H1 (cell line): ENCODE measurements at places on chromosomes 2 and 18. TPM values are rescaled to one million over a fixed set of nuclear protein-coding genes. Genes with fewer than 3 reads are reported as not detected.

The LAMA3 gene
- 3.3 and 5.0 TPM in 2 replicates for total RNA-seq

The TMEFF2 gene
- total RNA-seq: 1.5 and 3.7 TPM in 2 replicates

DNA sequence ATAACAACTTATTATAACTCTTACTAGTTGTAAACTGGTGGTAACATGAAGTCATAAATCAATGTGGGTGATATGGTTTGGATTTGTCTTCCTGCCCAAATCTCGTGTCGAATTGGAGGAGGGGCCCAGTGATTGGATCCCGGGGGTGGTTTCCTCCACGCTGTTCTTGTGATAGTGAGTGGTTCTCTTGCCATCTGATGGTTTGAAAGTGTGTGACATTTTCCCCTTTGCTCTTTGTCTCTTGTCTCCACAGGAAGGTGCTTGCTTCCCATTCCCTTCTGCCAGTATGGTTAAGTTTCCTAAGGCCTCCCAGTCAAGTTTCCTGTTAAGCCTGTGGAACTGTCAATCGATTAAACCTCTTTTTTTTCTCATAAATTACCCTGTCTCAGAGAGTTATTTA lies 321.6 kb downstream of the DSEL start:
- no peaks in the 10 kb centered on the region for H3K36me3 ChIP-seq
- no peaks in the 10 kb centered on the region for H3K27me3 ChIP-seq
- no peak overlapping the region for H3K4me3 ChIP-seq

GRCh38 chr2:81650048-81650971 lies 1345.8 kb upstream of the LRRTM1 start:
- no peak overlapping the region for H3K27ac ChIP-seq
- DNase-seq: no peak
- H3K27me3 ChIP-seq: no peaks in the 10 kb centered on the region
- no peaks in the 10 kb centered on the region for H3K36me3 ChIP-seq
- H3K4me3 ChIP-seq: no peak overlapping the region

- no peaks in the 10 kb centered on the region for H3K27me3 ChIP-seq
- H3K4me1 ChIP-seq: peaks cover 2% of the 10 kb centered on the region
- no peak overlapping the region for H3K4me3 ChIP-seq
- DNase-seq: no peak
- H3K27ac ChIP-seq: no peak overlapping the region
Measured at GRCh38 chr2:156704132-156704531, 268.0 kb downstream of the GPD2 start.

GRCh38 chr2:216394881-216395280 lies 17.4 kb upstream of the SMARCAL1 start:
- H3K36me3 ChIP-seq: no peaks in the 10 kb centered on the region
- no peak overlapping the region for H3K4me3 ChIP-seq
- no peak for DNase-seq
- no peaks in the 10 kb centered on the region for H3K4me1 ChIP-seq
- no peak overlapping the region for H3K27ac ChIP-seq

The MYO7B gene
- total RNA-seq: not detected in 2 replicates

DNA sequence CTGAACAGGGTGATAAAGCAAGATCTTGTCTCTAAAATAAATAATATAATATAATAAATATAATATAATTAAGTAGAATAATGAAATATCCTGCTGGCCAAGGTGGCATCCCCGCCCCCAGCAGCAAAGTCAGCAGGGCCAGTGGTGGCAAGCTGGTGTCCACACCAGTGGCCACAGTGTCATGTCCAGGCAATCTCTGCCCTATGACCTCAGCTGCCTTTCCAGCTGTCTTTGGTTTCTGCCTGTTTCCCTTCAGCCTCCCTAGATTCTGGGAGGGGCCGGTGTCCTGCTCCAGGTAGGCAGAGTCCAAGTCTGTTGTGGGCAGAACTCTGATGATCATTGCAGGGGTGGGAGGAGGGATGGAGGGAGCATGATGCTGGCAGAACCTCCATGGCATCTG lies 16.2 kb upstream of the STEAP3 start:
- no peak overlapping the region for H3K4me3 ChIP-seq
- peaks cover 4% of the 10 kb centered on the region for H3K4me1 ChIP-seq
- no peaks in the 10 kb centered on the region for H3K36me3 ChIP-seq
- no peak overlapping the region for H3K27ac ChIP-seq
- no peak for DNase-seq

DNA sequence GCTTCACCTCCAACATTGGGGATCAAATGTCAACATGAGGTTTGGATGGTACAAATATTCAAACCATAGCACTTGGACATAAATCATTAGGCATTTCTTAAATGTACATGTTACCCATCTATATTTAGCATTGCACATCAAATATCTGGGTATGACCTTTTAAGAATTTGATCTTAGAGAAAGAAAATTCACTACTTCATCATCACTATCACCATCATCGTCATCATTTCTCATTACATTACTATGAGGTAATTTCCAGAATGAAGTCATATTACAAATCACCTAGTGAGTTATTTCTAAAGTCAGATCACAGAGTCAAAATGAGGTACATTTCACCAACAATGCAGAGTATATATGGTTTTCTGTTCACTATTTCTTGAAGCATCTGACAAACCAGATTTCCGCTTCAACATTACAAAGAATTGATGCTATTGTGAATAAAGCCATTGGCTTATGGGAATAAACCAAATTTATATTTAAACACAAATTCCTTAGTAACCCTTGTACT lies 356.4 kb upstream of the GYPC start:
- no peaks in the 10 kb centered on the region for H3K4me1 ChIP-seq
- H3K27ac ChIP-seq: no peak overlapping the region
- no peak overlapping the region for H3K4me3 ChIP-seq

- no peaks in the 10 kb centered on the region for H3K4me1 ChIP-seq
- H3K27ac ChIP-seq: no peak overlapping the region
- no peaks in the 10 kb centered on the region for H3K27me3 ChIP-seq
- no peaks in the 10 kb centered on the region for H3K36me3 ChIP-seq
Measured at GRCh38 chr2:239590276-239590675, 189.5 kb upstream of the HDAC4 start.

DNA sequence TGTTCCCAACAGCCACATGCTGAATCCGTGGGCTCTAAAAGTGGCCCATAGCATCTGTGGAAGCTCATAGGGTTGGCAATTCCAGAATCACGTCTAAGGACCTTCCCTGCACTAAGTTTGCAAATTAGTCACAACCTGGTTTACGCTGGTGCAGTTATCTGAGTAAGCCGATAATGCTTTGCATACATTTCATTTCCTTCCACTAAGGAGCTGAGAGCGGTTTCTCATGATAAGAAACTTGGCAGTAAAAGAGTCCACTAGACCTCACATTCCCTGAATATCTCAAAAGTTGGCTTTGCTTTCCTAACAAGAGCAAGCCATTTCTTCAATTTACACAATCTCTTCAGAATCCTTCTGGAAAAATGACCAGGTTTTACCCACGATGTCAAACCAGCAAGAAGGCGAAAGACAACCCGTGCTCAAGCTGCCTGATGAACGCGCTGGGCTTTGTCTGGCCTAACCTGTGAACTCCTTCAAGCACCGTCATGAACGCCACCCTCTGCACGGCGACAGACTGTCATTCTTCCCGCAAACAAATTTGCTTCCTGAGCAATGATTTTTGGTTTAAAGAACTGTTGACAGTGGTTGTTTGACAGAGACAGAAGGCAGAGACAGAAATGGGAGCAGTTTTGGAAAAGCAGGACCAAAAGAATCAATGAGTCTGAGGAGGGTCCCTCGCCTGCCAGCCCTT lies 73.0 kb upstream of the COPS8 start:
- DNase-seq: no peak
- no peak overlapping the region for H3K27ac ChIP-seq
- H3K4me3 ChIP-seq: no peak overlapping the region
- no peaks in the 10 kb centered on the region for H3K4me1 ChIP-seq

DNA sequence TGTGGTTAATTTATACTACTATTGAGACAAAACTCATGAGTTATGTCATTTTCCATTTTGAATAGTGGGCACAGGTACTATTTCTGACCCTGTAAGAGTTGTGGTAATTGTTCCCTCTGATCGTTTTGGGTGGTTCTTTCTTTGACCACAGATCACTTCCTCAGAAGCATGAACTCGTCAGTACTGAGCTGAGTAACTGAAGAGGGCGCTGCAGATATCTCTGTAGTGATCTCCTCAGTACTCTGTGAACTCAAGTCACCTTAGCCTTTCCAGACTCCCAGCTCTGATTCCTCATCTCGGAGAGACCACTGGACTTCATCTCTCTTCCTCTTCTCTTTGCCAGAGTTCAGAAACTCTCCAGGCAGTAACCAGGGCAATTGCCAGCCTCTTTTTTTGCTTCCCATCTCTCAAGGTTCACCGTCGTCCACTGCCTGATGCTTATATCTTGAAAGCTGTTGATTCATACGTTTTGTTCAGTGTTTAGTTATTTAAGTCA lies 9.4 kb upstream of the IL1RL1 start:
- no peaks in the 10 kb centered on the region for H3K27me3 ChIP-seq
- DNase-seq: peak; percentile 7
- no peak overlapping the region for H3K4me3 ChIP-seq
- no peak overlapping the region for H3K27ac ChIP-seq

The TNFRSF11A gene
- 10.6 and 11.1 TPM in 2 replicates for total RNA-seq

The EMILIN1 gene
- total RNA-seq: 2.9 and 3.0 TPM in 2 replicates

GRCh38 chr2:188922191-188922590 lies 52.0 kb upstream of the COL3A1 start:
- no peaks in the 10 kb centered on the region for H3K36me3 ChIP-seq
- no peaks in the 10 kb centered on the region for H3K4me1 ChIP-seq
- DNase-seq: no peak
- no peaks in the 10 kb centered on the region for H3K27me3 ChIP-seq

The ACMSD gene
- not detected in 2 replicates for total RNA-seq

GRCh38 chr2:1572638-1573037 lies 159.4 kb downstream of the TPO start:
- no peaks in the 10 kb centered on the region for H3K36me3 ChIP-seq
- H3K4me1 ChIP-seq: no peaks in the 10 kb centered on the region
- no peak for DNase-seq
- H3K4me3 ChIP-seq: no peak overlapping the region
- no peaks in the 10 kb centered on the region for H3K27me3 ChIP-seq
- no peak overlapping the region for H3K27ac ChIP-seq

The PARD6G gene
- 17.9 and 18.8 TPM in 2 replicates for total RNA-seq

DNA sequence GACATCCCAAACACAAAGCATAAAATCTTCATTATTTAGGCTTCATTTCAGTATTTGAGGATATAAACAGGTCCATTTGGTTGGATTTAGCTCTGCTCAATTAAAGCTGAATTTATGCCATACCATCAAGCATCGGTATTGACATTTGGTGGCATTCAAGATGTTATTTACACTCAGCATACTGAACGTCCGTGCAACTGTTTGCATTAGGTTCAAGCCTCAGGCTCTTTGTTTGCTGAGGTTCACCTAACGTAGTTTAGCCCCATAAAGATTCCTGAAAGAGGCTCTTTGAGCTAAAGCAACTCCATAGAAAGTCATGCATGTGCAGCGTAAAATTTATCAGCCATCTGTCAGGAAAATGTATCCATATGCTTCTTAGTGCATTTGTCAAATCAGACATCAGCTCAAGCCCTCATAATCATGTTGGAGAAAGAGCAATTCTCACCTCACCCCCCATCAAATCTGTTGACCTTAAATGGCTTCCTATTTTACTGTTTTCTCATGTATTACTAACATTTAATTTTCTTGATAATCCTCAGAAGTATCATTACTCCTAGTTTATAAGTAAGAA lies 366.9 kb downstream of the EPHA4 start:
- H3K36me3 ChIP-seq: no peaks in the 10 kb centered on the region
- no peaks in the 10 kb centered on the region for H3K4me1 ChIP-seq
- H3K4me3 ChIP-seq: no peak overlapping the region
- no peak overlapping the region for H3K27ac ChIP-seq

- H3K27me3 ChIP-seq: no peaks in the 10 kb centered on the region
- no peak overlapping the region for H3K4me3 ChIP-seq
- peaks cover 11% of the 10 kb centered on the region for H3K4me1 ChIP-seq
- H3K27ac ChIP-seq: no peak overlapping the region
- H3K36me3 ChIP-seq: no peaks in the 10 kb centered on the region
- no peak for DNase-seq
Measured at GRCh38 chr2:110865188-110865587, 132.8 kb downstream of the ACOXL start.

- no peaks in the 10 kb centered on the region for H3K36me3 ChIP-seq
- H3K4me3 ChIP-seq: no peak overlapping the region
- no peaks in the 10 kb centered on the region for H3K27me3 ChIP-seq
- H3K27ac ChIP-seq: no peak overlapping the region
- no peak for DNase-seq
- H3K4me1 ChIP-seq: peaks cover 3% of the 10 kb centered on the region; the same call in 1 of the 2 replicates
Measured at GRCh38 chr18:31205273-31205672, 42.6 kb upstream of the DSC1 start.

DNA sequence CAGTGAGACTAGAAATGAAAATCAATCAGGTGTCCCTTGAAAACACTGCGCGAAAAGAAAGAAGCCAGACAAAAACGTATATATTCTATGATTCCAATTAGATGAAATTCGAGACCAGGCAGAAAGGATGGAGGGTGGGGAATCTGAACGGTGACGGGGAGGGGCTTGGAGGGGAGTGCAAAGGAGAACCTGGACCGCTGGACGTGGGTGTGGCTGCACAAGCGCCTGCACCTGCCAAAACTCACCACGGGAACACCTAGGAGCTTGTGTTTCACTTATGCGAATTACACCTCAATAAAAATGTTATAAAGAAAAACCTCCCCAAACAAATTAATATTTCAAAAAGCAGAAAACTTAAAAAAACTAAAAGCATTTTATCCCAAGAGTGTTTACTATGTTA lies 21.9 kb downstream of the THAP4 start:
- H3K27me3 ChIP-seq: no peaks in the 10 kb centered on the region
- no peak overlapping the region for H3K4me3 ChIP-seq
- H3K4me1 ChIP-seq: peaks cover 6% of the 10 kb centered on the region

The C1QL2 gene
- 0.88 and 1.1 TPM in 2 replicates for total RNA-seq

GRCh38 chr2:95799892-95800291 lies 191.7 kb downstream of the ANKRD36C start:
- H3K4me1 ChIP-seq: no peaks in the 10 kb centered on the region
- H3K27me3 ChIP-seq: no peaks in the 10 kb centered on the region
- H3K27ac ChIP-seq: no peak overlapping the region
- no peak overlapping the region for H3K4me3 ChIP-seq
- no peak for DNase-seq
- no peaks in the 10 kb centered on the region for H3K36me3 ChIP-seq

GRCh38 chr2:65070172-65070830 lies 14.1 kb downstream of the CEP68 start:
- H3K4me1 ChIP-seq: no peaks in the 10 kb centered on the region; the same call in 1 of the 2 replicates
- H3K27me3 ChIP-seq: no peaks in the 10 kb centered on the region
- H3K36me3 ChIP-seq: peaks cover 39% of the 10 kb centered on the region
- no peak overlapping the region for H3K27ac ChIP-seq

The TTC21B gene
- 20.8 and 23.9 TPM in 2 replicates for total RNA-seq

- no peaks in the 10 kb centered on the region for H3K36me3 ChIP-seq
- no peak overlapping the region for H3K27ac ChIP-seq
- peaks cover 4% of the 10 kb centered on the region; the same call in 1 of the 2 replicates for H3K4me1 ChIP-seq
Measured at GRCh38 chr2:121489284-121489683, 41.4 kb upstream of the RNU4ATAC start.

- H3K4me1 ChIP-seq: no peaks in the 10 kb centered on the region
- no peak overlapping the region for H3K27ac ChIP-seq
- DNase-seq: no peak
- no peak overlapping the region for H3K4me3 ChIP-seq
Measured at GRCh38 chr18:79599441-79599931, 80.1 kb upstream of the CTDP1 start.

The DSEL gene
- 20.6 and 22.8 TPM in 2 replicates for total RNA-seq

GRCh38 chr2:199458806-199459285 lies 1.1 kb upstream of the SATB2 start:
- H3K27ac ChIP-seq: no peak overlapping the region
- H3K4me1 ChIP-seq: peaks cover 11% of the 10 kb centered on the region
- DNase-seq: no peak

The CTLA4 gene
- not detected in 2 replicates for total RNA-seq
